ENCODE measurements at places on chromosomes 7 and 10.
A peak's percentile ranks its signal among the peaks of the same experiment; 100 is the strongest.

GRCh38 chr10:100805543-100806355, 60.4 kb downstream of the PAX2 start:
- DNase-seq = no peak

DNA sequence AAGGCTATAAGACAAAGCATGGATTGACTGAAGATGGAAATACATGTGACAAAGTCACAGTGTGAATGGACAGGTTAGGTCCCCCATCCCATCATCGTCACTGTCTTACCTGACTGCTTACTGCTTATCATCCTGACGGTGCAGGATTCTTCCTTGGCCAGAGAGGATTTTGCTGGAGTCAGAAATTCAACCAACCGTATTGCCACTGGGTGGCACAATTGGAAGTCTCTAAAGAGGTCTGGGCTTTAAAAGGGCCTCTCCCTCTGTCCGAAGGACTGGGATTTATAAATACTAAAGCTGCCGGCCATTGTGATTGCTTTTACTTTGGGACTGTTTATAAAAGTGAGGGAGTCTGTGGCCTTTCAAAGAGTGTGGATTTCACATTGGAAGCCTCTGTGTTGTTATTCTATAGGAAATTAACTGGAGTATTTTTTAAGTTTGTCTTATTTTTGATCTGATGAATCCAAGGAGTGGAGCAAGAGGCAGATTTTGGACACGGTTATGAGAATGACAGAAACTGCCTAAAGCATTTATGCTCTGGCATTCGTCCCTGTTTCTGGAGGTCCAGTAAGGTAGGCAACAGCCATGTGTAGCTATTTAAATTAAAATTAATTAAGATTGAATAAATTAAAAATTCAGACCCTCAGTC, 113.3 kb upstream of the CREB5 start:
- peak; percentile 34 for DNase-seq

GRCh38 chr7:14069961-14070360, 80.5 kb upstream of the ETV1 start:
- no peak for DNase-seq

GRCh38 chr7:4561795-4562194, 120.3 kb upstream of the FOXK1 start:
- no peak for DNase-seq

DNA sequence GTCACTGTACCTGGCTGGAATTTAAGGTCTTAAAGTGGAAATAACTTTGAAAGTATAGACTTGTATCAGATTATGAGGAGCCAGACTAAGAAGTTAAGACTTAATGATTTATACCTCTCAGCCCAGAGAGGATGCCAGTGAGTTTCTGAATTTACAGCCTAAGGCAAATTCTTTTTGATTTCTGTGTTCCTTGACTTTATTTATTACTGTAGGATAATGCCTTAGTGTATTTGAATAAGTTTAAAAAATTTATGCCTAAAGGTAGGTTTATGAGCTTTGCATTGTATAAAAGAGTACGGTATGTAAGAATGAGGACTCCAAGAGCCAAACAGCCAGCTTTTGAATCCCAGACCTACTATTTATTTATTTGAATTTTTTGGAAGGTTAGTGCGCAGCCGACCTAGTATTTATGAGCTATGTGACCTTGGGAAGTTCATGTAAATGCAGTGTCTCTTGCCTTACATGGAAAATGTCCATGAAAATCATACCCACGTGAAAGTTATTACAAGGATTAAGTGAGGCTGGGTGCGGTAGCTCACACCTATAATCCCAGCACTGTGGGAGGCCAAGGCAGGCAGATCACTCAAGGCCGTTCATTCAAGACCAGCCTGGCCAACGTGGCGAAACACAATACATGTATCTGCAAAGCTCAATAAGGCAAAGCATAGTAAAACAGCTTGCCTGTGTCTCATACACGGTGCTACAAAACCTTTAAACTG, 174.6 kb downstream of the AUTS2 start:
- DNase-seq = no peak

DNA sequence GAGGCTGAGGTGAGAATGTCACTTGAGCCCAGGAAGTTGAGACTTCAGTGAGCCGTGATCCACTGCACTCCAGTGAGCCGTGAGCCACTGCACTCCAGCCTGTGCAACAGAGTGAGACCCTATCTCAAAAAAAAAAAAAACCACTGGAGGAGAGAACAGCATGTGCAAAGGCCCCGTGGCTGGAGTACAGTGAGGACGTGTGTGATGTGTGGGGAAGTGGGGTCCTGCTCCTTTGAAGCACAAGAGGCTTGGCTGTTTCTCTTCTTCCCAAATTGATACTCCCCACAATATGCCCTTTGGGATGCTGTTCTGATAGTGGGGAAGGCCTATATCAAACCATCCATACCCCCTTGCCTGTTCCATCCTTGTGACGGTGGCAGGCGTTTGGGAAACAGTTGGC, 68.2 kb downstream of the C10orf105 start:
- no peak for DNase-seq

DNA sequence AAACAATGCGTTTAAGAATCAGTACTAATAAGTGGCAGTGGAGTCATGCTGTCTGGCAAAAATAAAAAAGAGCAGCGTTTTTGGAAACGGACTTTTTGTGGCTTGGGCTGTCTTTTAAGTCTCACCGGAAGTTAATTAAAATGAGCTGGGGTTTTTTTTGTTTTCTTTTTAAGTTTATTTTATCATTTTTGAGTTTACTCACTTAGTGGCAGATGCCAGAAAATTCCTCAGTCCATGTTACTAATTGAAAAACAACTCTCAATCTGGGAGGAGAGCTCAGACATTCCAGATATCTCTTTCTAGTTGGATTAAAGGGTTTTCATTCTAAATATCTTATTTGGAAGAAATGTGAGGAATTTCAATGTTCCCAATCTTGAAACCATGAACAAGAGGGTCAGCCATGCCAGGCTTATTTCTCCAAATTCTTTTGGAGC, 133.8 kb upstream of the AGR3 start:
- DNase-seq = no peak

DNA sequence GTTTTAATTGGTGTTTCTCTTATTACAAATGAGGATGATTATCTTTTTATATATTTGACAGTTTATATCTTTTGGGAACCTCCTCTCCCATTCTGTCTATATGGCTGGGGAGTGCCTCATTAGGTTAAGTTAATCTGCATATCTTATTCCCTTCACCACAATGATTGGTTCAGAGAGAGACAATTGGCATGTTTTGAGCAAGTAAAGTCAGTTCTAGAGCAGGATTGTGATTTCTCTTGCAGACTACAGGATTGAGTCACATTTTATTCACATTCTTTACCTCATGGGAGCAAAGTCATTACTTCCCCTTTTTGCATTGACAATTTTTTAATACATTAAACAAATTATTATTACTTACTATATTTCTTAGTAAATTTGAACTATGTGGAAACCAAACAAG, 345.6 kb downstream of the MDFIC start:
- no peak for DNase-seq

DNA sequence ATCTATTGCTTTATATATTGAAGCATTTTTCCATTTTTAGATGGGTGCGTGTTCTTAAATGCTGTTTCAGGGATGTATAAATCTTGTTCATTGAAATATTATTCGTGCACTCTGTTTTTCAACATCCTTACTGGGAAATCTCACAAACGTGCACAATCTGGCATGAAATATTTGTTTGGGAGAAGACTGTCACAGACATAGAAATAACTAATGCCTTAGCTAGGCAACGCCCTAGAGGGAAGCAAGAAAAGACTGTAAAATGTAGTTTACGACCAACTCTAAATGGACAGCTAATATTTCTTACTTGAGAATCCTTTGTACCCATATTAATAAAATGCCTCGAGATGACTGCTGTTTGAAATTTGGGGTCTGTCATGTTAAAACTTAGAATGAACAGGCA, 8.9 kb downstream of the DOCK4 start:
- no peak for DNase-seq

DNA sequence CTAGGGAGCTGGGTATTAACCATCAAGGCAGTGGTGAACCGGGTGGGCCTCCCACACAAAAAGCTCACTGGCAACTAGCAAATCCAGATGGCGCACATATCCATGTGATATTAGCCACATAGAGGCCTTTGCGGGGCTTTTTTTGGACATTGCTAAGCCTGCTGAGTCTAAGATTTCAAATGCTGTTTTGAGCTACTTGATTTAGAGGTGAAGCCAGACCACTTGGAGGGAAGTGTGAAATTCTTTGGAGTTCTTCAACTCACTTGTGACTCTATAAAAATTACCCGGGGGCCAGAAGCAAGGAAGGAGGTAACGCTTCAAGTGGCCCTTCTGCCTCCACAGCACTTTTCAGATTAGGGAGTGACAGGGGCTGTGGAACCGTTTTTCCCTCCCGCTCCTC, 619.8 kb upstream of the GALNT17 start:
- DNase-seq = no peak

GRCh38 chr7:30684351-30684750, 2.1 kb upstream of the CRHR2 start:
- DNase-seq = no peak

GRCh38 chr10:102269017-102269416, 23.7 kb downstream of the GBF1 start:
- DNase-seq = no peak

- DNase-seq = no peak
Measured at GRCh38 chr7:24755541-24756407, 1.5 kb downstream of the GSDME start.

DNA sequence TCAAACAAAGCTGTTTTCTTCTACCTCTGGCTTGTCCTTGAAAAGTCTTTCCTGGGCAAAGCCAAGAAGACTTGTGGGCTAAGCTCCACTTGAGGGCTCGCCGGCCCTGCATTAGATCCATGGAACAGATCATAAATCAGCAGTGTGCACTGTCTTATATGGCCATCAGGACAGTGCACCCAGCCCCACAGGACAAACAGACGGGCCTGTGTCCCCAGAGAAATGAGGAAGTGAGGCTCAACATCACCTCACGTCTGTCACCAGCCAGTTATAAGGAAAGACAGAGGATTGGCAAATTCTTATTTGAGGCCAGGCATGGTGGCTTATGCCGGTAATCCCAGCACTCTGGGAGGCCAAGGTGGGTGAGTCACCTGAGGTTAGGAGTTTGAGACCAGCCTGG, 12.3 kb upstream of the IFT22 start:
- no peak for DNase-seq

DNA sequence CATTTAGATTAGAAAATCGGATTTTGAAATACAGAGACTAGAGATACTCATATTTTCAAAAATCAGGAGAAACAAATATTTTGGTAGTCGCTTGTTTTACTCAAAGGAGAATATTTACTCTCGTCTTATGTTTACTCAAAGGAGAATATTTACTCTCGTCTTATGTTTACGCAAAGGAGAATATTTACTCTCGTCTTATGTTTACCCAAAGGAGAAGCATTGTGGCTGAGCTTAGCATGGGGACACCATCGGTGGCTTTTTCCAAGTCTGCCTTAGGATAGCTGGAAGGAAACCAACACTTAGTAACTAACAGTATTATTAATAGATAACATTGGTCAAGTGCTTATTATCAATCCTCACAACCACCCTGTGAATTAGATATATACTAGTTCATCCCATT, 71.8 kb downstream of the SNX10 start:
- no peak for DNase-seq

- no peak for DNase-seq
Measured at GRCh38 chr7:145884716-145885514, 231.7 kb upstream of the CNTNAP2 start.

DNA sequence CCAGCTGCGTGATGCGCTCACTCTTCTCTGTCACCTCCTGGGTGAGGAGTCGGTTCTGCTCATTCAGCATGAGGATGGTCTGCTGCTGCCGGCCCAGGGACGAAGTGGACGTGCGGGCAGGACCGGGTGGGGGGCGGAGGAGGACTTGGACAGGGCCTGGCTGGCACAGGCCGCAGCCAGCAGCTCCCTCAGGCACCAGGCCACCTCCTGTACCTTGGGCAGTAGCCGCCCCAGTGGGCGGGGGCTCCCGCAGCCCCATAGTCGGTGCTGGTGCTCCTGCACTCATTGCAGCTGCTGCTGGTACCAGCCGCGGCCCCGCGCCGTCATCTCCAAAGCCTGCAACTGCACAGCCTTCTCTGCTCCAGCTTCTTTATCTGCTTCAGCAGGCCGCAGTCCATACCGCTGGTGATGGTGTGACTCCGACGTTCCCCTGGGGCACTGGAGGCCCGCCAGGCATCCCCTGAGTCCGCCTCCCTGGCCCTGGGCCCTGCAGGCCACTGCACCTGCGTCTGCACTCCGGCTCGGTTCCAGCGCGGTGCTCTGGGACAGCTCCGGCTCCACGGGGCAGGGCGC, 884.9 kb upstream of the ZNF722 start:
- DNase-seq = no peak

DNA sequence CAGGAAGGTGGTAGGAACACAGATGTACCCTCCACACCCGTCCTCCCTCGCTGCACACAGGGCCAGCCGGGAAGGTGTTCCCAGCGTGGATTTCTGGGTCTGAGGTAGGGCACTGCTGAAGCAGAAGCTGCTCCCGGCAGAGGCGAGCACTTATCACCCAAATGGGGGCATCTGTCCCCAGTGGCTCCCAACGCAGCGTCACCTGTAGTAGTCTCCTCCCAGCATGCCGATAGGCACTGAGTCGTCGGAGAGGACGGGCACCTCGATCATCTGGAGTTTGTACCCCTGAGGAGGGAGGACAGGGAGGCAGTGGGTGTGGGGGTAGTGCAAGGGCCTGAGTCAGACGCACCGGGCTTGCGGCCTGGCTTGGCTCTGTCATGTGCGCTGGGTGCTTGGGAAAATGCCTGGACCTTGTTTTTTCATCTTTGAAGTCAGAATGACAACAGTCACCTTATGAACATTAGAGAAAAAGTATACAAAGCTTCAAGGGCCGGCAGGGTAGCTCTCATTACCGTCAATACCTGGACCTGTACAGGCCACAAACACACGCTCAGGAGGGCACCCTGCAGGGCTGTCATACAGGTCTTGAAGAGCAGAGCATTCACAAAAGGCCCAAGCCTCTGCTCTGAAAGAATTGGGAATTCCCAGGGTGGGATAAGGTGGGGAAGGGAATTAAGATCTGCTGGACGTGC, 3.1 kb upstream of the PYROXD2 start:
- no peak for DNase-seq

GRCh38 chr7:148253629-148254028, 336.9 kb upstream of the C7orf33 start:
- no peak for DNase-seq

- DNase-seq = no peak
Measured at GRCh38 chr7:159031135-159031701, 113.4 kb downstream of the VIPR2 start.

- DNase-seq = no peak
Measured at GRCh38 chr10:78619115-78619851, 449.5 kb upstream of the ZMIZ1 start.

- no peak for DNase-seq
Measured at GRCh38 chr10:3813986-3814837, 29.2 kb upstream of the KLF6 start.

GRCh38 chr7:144546782-144547181, 143.3 kb upstream of the NOBOX start:
- DNase-seq = no peak

DNA sequence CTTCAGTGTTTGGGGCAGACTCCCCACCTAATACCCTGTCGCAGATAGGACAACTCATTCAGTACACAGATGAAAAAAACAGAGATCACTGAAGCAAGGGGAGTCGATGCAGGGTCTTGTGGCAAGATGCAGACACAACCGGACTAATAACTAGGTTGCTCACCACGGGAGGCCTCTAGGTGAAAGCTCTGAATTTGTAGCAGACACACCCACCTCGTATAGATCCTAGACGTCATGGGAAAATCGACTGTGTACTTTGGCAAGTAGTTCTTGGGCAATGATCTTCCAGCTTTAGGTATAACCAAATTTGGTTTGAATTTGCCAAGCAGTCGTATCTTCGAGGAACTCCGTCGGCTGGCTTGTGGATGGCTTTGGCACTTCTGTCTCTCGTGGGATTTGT, 88.1 kb downstream of the TCF7L2 start:
- no peak for DNase-seq

Data from hematopoietic multipotent progenitor cell treated with erythropoietin and hydrocortisone succinate and interleukin-3 and kit ligand, for 15 days (in vitro differentiated cells).